ENCODE measurements at places on chromosomes 5 and 9.

GRCh38 chr5:31577438-31577837, 45.3 kb downstream of the C5orf22 start:
- H3K4me3 ChIP-seq = no peak overlapping the region
- no peak overlapping the region for H3K27ac ChIP-seq
- H3K4me1 ChIP-seq = no peaks in the 10 kb centered on the region
- peaks cover 3% of the 10 kb centered on the region for H3K27me3 ChIP-seq

GRCh38 chr9:88773126-88773525, 218.1 kb upstream of the S1PR3 start:
- H3K36me3 ChIP-seq = no peaks in the 10 kb centered on the region
- H3K4me1 ChIP-seq = no peaks in the 10 kb centered on the region
- H3K27me3 ChIP-seq = peaks cover 19% of the 10 kb centered on the region
- H3K27ac ChIP-seq = no peak overlapping the region
- no peak overlapping the region for H3K4me3 ChIP-seq

- H3K27ac ChIP-seq = no peak overlapping the region
- DNase-seq = no peak
- peaks cover 8% of the 10 kb centered on the region for H3K36me3 ChIP-seq
- H3K27me3 ChIP-seq = no peaks in the 10 kb centered on the region
- H3K4me1 ChIP-seq = no peaks in the 10 kb centered on the region
These were observed 97.5 kb downstream of the PHF2 start for GRCh38 chr9:93673839-93674334.

DNA sequence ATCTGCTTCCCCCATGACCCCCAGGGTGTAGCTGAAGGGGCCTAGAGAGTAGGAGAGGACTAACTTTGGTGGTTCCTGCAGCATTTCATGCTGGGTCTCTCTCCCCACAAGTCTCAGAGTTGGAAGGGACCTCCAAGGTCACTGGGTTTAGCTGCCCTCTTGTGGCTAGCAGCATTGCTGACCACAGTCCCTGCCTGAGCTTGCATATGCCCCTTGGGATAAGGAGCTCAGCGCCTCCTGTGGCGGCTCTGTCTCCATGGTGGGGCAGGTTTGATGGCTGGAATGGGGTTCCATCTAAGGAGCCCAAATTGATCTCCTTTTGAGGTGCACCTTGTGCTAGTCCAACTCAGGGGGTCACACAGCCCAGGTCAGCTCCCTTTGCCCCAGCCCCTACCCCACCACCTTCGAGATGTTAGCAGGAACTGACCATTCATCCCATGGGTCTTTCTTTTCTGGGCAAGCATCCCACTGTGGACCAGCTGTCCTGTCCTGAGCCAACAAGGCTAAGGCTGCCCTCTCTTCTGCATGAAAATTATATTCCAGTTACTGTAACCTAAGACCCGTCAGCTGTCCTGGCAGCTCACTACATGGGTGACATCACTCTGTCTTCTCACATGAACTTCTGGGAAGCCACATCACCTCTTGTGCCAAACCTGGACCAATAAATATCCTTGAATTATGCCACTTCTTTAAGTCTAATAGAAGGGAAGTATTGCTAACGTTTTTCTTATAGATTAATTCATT, 196.2 kb downstream of the HSPA4 start:
- H3K27ac ChIP-seq = no peak overlapping the region
- peaks cover 5% of the 10 kb centered on the region for H3K27me3 ChIP-seq
- peaks cover 16% of the 10 kb centered on the region for H3K4me1 ChIP-seq

DNA sequence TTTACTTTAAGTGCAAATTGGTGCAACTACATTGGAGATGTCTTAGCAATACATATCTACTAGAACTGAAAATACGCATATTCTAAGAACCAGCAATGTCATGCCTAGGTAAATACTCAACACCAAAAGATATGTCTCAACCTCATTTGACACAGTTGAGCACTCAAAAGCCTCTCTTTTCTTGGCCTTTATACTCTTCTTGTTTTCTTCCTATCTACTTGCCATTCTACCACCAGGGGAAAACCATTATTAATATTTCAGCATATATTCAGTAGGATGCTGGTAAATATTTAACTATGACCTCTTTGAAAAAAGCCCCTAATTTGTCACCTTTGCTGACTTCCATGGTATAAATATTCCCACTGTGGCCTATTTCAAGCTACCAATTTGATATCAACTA, 443.8 kb downstream of the LRRC70 start:
- peaks cover 6% of the 10 kb centered on the region for H3K4me1 ChIP-seq
- no peak overlapping the region for H3K27ac ChIP-seq
- no peaks in the 10 kb centered on the region for H3K36me3 ChIP-seq
- DNase-seq = no peak
- no peak overlapping the region for H3K4me3 ChIP-seq

- H3K4me1 ChIP-seq = peaks cover 16% of the 10 kb centered on the region
- no peak for DNase-seq
- H3K27ac ChIP-seq = no peak overlapping the region
- no peaks in the 10 kb centered on the region for H3K36me3 ChIP-seq
- H3K27me3 ChIP-seq = peaks cover 8% of the 10 kb centered on the region
- H3K4me3 ChIP-seq = no peak overlapping the region
These were observed 25.7 kb downstream of the SLC1A1 start for GRCh38 chr9:4515958-4516375.

- H3K36me3 ChIP-seq = no peaks in the 10 kb centered on the region
- no peak overlapping the region for H3K27ac ChIP-seq
- no peak overlapping the region for H3K4me3 ChIP-seq
- DNase-seq = no peak
- no peaks in the 10 kb centered on the region for H3K4me1 ChIP-seq
These were observed 75.5 kb upstream of the PUM3 start for GRCh38 chr9:2919347-2919746.

DNA sequence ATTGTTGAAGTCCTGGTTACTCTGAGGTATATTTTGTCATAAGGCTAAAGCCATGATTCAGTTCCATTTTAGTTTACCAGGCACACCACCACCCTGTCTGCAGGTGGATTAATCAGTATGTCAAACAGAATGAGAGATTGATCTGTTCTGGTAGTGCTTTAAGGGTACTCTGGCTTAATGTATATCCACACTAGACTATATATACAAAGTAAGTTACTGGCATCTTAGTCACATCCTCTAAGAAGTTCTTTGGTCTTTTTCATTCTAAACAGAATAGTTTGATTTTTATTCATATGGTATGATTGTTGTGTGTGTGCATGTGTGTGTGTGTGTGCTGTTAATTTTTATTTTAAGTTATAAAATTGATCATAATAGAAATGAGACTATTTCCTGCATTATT, 61.8 kb downstream of the RAB24 start:
- no peaks in the 10 kb centered on the region for H3K4me1 ChIP-seq
- H3K27ac ChIP-seq = no peak overlapping the region
- no peak overlapping the region for H3K4me3 ChIP-seq
- DNase-seq = no peak
- H3K27me3 ChIP-seq = no peaks in the 10 kb centered on the region

- no peak for DNase-seq
- no peak overlapping the region for H3K27ac ChIP-seq
- H3K4me1 ChIP-seq = peaks cover 38% of the 10 kb centered on the region
These were observed 86.8 kb downstream of the NLN start for GRCh38 chr5:65808818-65809217.

DNA sequence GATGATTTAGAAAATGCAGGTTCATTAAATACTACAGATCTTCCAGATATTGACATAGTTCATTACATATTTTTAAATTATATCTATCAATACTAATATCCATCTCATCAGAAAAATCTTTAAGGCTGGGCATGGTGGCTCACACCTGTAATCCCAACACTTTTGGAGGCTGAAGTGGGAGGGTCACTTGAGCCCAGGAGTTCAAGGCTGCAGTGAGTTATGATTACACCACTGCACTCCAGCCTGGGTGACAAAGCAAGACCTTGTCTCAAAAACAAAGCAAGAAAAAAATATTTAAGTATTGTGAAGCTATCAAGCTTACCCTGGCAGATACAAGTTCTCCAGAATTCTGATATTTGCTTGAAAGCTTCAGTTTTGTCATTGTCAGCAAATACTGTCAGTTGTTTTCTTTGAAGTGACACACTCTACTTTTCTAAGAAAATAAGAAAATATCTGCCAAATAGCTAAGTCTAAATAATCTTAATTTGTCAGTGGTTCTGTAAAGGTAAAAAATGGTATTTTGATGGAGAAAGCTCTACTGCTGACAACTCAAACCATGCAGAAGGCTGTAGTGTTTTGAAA, 14.9 kb downstream of the LYRM7 start:
- no peaks in the 10 kb centered on the region for H3K4me1 ChIP-seq
- no peaks in the 10 kb centered on the region for H3K27me3 ChIP-seq
- H3K36me3 ChIP-seq = peaks cover 16% of the 10 kb centered on the region
- DNase-seq = no peak
- H3K27ac ChIP-seq = no peak overlapping the region
- H3K4me3 ChIP-seq = no peak overlapping the region

DNA sequence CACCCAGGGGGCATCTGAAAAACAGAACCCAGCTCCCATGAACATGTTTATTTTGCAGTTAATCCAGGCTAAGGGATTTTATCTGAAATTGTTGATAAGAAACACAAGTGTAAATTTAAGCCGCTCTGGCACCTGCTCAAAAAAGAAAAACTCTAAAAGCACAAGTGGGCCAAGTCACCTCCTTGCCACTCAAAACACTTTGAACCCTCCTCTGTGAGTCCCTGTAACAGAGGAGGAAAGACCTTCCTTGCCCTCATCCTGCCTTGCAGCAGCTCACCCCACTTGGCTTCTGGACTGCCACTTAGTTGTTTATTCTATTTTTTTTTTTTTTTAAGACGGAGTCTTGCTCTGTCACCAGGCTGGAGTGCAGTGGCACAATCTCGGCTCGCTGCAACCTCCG, 39.5 kb downstream of the FAM78A start:
- H3K27ac ChIP-seq = peak overlapping the region; percentile 23
- H3K36me3 ChIP-seq = peaks cover 21% of the 10 kb centered on the region
- H3K4me3 ChIP-seq = no peak overlapping the region

DNA sequence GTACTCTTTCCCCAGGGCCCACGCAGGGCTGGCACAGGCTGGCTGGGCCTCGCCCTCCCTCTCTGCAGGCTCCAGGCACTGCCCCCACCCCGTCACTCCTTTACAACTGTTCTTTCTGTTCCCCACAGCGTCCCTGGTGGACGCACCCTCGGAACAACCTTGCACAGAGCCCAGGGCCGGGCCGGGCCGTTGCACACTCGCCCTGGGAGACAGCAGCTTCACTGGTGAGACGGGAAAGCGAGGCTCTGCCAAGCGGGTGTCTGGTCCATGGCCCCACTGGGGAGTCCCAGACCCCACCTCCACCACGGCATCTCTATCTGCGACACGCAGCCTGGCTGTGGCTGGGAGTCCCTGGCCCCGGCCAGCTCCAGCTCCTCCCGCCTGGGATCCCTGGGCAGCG, 18.4 kb upstream of the QSOX2 start:
- DNase-seq = no peak
- no peaks in the 10 kb centered on the region for H3K36me3 ChIP-seq
- no peak overlapping the region for H3K4me3 ChIP-seq
- peaks cover 3% of the 10 kb centered on the region for H3K27me3 ChIP-seq

- no peak overlapping the region for H3K4me3 ChIP-seq
- peaks cover 4% of the 10 kb centered on the region for H3K27me3 ChIP-seq
These were observed 70.7 kb downstream of the MSX2 start for GRCh38 chr5:174794931-174795672.

DNA sequence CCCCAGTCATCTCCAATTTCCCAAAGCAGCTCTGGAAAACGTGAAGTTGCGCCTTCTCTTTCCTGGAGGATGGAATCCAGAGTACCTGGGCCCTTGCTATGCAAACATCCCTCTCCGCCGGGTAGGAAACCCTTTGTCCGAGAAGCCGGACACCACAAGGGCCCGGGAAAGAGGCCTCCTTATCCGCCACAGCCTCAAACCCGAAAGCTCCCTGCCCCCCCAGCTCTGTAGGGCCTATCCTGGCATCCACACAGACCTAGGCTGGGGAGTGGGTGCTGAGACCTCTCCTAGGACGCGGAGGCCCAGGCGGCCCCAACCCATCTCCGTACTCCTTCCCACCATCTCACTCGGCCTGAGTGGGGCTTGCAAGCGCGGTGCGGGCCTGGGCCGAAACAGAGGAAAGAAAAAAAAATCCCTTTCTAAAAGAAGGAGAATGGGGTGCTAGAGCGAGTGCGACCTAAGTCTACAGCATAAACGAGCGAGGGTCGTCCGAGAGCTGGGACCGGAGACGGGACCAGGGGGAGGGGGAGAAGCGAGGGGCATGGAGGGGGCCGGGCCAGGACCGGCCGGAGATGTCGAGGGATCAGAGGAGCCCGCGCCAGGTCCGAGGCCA, 624 bp downstream of the FBXW11 start:
- peak overlapping the region; percentile 95 for H3K27ac ChIP-seq
- peaks cover 20% of the 10 kb centered on the region for H3K36me3 ChIP-seq
- DNase-seq = peak; percentile 12
- no peaks in the 10 kb centered on the region for H3K27me3 ChIP-seq
- peak overlapping the region; percentile 95 for H3K4me3 ChIP-seq
